ENCODE measurements at places on chromosomes 4 and X. TPM values are rescaled to one million over a fixed set of nuclear protein-coding genes. Genes with fewer than 3 reads are reported as not detected.

AMER1 gene
- 3.1 TPM for polyA plus RNA-seq

RHOXF2B gene
- not detected for polyA plus RNA-seq

PIN4 gene
- 49.3 TPM for polyA plus RNA-seq

STARD8 gene
- polyA plus RNA-seq: 0.09 TPM

GABRB1 gene
- 3.3 TPM for polyA plus RNA-seq
